ENCODE measurements at places on chromosomes 7 and 10. TPM values are rescaled to one million over a fixed set of nuclear protein-coding genes. Genes with fewer than 3 reads are reported as not detected.
A peak's percentile ranks its signal among the peaks of the same experiment; 100 is the strongest.

DNA sequence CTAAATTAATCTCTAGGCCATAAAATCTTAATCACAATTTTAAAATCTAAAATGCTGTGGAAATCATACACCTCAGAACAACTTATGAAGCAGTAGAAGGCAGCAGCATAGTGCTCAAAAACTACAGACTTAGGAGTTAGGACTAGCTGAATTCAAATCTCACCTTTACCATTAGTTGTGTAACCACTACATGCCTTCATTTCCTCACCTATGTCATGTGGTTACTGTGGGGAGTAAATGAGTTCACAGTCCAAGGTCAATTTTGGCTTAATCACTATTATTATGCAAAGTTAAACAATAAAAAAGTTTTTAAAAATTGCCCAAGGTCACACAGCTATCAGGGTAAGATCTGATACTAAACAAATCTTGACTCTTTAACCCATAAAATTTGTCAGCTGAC lies 37.0 kb downstream of the SNX13 start:
- peak; percentile 12 for DNase-seq

The PDK4 gene
- 1.3 TPM for total RNA-seq

- no peak for DNase-seq
These were observed 47.9 kb upstream of the MRLN start for GRCh38 chr10:59801171-59801570.

DNA sequence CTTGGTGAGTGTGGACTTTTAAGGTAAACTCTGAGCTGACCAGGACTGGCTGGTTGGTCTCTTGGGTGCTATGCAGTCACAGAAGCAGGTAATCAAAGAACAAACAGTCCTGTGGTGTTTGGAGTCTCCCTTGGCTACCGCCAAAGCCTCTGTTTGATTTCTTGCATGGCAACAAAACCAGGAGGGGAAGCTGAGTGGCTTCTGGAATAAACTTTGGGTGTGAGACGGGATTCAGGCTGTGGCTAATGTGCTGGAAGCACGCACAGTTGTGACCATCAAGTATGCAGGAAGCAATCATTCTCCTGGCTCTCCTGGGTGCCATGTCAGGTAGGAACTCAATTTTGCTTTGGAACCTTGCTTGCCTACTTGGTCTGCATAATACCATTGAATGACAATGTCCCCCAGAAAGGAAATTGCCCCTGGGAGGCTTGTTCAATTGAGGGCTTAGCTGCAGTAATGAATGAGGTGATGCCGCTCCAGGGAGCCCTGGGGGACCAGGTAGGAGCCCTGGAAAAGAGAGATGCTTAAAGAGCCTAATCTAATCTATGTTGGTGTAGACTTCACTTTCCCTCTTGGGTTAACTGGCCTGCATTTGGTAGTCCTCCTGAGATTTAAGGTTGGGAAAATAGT lies at the start of gene CDHR3:
Gene CDHR3 (plus strand): TSS at position 227 of the 630 bp plus-strand sequence. CDS start 55 bp downstream, at position 282.
- DNase-seq: no peak

GRCh38 chr10:63587191-63587590 lies 66.0 kb downstream of the REEP3 start:
- no peak for DNase-seq

DNA sequence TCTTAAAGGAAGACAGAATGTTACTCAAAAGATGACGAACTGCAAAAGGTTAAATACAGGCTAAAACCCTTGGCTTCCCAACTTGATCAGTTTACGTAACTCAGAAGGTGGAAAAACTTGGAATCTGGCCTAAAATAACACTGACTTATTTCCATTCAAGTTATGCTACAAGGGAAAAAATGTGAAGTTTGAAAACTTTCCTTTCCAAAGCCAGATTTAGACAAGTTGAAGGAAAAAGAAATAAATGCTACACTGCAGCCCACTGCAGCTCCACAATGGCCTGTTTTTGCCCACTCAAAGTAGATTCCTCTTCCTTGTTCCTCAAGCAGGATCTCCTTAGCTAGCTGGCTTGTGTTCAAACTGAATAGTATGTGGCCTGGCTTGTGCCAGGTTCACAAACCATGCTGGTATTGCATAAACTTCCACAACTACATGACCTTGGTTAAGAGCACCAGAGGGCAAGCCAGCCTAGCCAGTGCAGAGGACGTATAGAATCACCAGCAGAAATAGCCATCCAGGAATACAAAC lies 166.2 kb downstream of the CPEB3 start:
- DNase-seq: peak; percentile 94

GRCh38 chr7:36208426-36208825 lies 55.4 kb downstream of the EEPD1 start:
- no peak for DNase-seq

The CCL24 gene
- total RNA-seq: not detected

DNA sequence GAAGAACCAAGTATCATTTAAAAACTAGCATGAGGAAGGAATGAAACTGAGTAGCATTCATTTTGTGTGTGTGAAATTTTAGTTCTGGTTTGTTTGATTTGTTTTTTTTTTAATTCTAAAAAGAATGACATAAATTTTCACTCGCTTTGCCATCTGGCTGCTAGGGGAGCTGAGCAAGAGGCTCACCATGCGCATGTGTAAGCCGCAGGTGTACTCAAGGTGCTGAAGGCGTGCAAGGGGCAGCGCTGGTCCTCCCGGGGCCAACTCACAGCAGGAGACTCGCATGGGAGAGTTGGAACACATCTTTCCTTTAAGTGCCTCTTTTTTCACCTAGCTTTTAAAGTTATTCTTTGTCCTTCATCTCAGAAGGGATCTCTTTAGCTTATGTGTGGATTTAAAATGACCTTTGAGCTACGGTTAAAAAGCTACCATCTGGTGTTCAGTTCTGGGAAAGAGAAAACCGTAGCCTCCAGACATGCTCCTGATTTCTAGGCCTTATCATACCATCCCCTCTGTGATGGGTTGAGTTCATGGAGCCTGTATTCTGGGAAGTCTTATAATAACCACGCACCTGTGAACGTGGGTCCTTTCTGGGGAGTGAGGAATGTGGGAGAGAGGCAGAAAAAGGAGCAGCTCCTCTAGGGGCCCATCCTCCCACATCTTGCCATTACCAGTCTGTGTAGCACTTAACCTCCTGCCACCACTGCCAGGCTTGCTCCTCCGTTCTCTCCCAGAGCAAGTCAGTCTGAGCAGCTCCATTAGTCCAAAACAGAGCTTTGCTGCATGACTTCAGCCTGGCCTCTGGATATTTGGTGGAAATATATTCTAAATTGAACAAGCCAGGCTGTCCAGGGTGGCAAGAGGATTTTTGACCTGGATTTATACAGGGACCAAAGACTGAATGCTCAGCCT lies 61.9 kb downstream of the KLHDC10 start:
- no peak for DNase-seq

DNA sequence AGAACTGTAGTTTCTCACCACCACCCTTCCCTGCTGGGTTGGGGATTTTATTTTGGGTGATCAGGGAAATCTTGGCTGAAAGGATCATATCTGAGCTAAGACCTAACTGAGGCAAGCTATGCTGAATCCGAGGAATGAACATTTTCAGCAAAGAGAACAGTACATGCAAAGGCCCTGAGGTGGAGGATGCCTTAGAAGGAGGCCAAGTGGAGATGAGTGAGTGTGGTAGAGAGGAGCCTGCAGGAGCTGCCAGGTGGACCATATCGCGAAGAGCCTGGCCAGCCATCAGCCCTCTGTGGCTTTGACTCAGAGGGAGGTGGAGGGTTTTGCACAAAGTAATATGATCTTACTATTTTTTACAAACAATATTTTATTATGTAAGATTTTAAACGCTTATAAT lies 1.6 kb upstream of the RASGEF1A start:
- DNase-seq: no peak

- DNase-seq: no peak
These were observed 57.6 kb upstream of the PDZD8 start for GRCh38 chr10:117432866-117433265.

DNA sequence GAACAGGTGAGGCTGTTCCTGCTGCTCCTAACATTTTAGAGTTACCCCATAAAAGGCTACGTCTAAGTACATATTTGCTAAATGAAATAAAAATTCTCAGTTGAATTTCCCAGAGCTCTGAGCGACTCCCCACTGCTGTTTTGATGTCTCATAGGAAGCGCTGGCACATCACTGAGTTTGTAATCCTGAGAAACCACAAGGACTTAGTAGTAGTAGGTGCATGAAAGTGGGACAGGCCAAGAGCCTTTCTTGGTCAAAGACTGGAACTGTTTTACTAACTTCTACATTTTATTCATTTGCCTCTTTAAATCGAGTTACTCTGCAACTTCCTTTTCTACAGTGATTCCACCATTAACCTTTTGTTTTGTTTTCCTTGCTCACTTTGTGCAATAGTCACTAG lies 85.9 kb downstream of the XPNPEP1 start:
- no peak for DNase-seq

All from MCF 10A (cell line).